Stimulated activated CD8-positive, alpha-beta memory T cell treated with anti-CD3 and anti-CD28 coated beads, Interleukin-4, amount 100 ng/mL, for 24 hours (primary cell): ENCODE measurements at places on chromosomes 3 and 15.

DNA sequence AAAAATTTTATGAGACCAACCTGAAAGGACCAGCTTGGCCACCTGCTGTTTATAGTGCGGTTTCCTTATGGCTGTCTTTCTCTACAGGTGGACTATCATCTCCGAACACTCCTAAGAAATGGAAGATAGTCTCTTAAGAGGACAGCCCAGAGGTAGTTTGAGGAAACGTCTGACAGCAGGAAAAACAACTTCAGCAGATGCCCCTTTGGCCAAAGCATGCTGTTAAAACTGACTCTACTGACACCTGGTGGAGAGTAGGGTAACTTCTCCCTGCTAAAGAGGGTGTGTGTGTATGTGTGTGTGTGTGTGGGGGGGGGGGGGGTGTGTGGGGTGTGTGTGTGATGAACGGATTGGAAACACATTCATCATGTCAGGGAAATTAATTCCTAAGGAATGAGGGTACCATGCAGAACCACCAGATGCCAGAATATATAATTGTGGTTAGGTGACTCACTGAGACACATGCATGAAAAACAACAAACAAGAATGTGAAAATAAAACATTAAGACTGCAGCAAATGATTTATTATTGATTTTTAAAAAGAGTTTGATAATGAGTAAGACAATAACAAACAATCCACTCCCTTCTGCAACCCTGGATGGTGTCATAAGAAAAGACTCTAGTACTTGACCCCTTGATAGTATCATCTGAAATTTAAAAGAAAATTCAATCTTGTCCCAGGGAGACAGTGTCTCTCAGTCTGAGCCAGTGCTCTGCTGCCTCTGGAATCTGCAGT is 256.5 kb downstream of the THRB start:
- DNase-seq, result no peak

DNA sequence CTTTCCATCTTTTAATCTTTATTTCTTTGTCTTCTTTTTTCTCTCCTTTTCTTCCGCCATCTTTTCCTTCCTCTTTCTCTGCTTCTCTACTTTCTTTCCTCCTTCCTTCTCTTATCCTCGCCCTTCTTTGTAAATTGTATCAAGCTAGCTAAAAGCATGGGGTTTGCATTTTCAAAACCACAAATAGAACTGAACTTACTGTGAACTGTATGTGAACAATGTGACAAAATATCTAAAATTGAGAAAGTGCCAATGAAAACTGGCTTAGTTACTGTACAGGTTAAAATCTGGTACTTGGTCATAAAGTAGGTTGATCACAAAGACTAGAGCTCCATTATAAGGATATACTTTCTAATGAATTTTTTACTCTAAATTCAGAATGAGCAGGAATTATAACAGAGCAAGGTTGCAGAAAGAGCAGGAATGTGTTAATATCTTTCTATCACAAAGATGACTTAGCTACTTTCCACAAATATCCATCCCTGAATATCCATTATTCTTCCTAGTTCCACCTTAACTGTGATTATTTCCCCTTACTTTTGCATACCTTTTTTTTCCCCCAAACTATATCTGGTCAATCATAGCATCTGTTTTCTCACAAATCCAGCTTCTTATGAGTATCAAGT is 122.4 kb downstream of the LSAMP start:
- DNase-seq, result no peak

GRCh38 chr3:10459954-10460754 is 45.2 kb downstream of the ATP2B2 start:
- peak; percentile 13 for DNase-seq

- no peak for DNase-seq
Measured at GRCh38 chr15:58918239-58918638, 15.2 kb downstream of the SLTM start.

- DNase-seq, result no peak
Measured at GRCh38 chr3:8743911-8744310, 10.3 kb downstream of the CAV3 start.

GRCh38 chr3:168914662-168915061 is 748.9 kb downstream of the MECOM start:
- no peak for DNase-seq

DNA sequence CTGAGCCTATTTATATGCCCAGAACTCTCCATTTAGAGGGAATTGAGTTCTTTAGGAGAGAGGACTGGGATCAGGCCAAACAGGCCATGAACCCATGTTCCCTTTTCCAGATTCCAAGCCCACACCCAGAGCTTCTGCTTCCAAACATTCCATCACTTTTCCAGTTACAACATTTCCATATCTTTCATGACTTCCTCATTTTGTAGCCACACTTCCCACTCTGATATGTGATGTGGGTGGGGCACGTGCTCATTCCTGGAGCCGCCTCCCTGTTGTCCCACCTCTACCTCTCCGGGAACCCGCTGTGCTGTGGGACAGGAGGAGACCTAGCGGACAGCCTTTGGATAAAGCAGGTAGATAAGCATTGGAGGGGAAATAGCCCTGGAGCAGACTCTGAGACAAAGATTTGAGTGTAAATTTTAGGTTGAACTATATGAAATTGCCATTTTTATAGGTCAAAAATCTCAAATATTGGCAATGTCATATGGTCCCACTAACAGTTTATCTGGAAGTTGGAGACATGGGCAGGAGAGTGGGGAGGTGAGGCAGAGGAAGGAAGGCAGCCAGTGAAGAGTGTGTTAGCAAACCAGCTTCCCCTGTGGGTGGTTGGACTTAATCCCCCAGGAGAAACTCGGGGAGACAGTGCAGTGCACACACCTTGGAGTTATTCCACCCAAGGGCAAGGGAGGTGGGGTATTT is 31.8 kb downstream of the CYP8B1 start:
- no peak for DNase-seq

GRCh38 chr15:63551400-63551799 is 45.8 kb upstream of the FBXL22 start:
- DNase-seq, result no peak

DNA sequence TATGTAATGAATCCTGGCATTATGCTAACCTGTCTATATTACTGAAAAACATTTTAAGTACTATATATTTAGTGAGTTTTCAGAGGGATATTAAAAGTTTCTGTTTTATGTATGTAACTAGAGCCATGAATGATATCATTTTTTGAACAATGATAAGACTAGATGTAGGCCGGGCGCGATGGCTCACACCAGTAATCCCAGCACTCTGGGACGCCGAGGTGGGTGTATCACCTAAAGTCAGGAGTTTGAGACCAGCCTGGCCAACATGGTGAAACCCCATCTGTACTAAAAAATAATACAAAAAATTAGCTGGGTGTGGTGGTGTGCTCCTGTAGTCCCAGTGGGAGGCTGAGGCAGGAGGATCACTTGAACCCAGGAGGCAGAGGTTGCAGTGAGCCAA is 34.1 kb downstream of the DHX36 start:
- no peak for DNase-seq

GRCh38 chr15:80234883-80235282 is 17.1 kb downstream of the CTXND1 start:
- peak; percentile 11 for DNase-seq

GRCh38 chr3:104810896-104811295 is 555.8 kb upstream of the ALCAM start:
- DNase-seq, result no peak

- DNase-seq, result no peak
Measured at GRCh38 chr3:117059067-117059955, 349.7 kb downstream of the TUSC7 start.

GRCh38 chr15:99590913-99591646 is 25.3 kb downstream of the MEF2A start:
- no peak for DNase-seq

GRCh38 chr3:4949004-4949403 is 30.2 kb upstream of the BHLHE40 start:
- DNase-seq, result no peak

GRCh38 chr3:124916837-124917409 is 17.6 kb downstream of the MUC13 start:
- DNase-seq, result no peak

DNA sequence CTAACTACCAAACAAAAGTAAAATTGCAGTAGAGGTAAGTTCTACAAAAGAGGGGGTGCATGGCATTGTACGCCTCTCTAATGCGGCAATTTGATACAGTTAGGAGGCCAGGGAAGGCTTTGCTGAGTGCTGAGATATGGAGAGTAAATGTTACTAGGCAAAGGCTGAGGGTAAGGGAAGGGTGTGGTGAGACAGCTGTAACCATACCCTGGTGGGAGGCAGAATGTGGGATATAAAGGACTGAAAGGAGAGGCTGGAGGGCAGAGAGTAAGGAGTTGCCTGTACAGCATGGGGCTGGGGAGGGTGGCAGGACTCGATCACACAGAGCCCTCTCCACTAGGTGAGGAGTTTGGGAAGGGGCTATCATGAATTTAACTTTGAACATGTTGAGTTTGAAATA is 106.3 kb downstream of the PDCD6IP start:
- DNase-seq, result no peak

DNA sequence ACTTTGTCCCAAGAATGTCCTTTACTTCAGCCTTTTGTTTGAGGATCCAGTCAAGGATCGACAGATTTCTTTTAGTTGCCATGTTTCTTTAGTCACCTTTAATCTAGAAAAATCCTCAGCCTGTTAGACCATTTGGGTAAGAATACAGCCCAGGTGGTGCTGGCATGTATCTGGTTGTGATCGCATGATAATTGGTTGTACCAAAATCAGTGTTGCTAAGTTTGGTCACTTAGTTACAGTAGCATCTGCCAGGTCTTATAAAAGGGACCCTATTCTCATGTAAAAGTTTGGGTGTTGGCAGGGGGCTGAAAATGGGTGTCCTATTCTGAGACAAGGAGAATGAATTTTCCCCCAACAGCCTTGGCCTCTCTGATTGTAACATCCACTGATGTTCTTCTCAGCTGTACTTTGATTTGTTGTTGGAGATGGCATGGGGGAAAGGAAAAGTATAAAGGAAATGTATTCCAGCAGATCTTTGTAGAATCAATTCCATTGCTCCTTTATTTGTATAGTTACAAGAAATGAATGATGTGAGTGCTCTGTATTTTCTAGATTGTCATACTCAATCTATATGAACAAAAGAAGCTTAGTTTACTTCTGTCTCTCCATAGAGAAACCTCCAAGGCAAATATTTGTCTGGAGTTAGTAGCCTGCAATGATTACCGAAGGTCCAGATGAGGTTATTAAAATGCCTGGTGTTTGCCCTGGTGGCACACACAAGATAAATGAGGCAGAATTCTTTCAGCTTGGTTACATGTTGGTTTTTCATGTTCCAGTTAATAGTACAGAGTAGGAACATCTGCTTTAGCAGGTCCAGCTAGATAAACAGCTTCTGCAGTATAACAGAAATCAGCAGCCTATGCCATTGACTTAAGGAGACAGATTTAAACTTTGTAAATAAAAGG is 65.7 kb downstream of the CMTM8 start:
- no peak for DNase-seq

- no peak for DNase-seq
Measured at GRCh38 chr3:58077596-58078285, 69.5 kb downstream of the FLNB start.

DNA sequence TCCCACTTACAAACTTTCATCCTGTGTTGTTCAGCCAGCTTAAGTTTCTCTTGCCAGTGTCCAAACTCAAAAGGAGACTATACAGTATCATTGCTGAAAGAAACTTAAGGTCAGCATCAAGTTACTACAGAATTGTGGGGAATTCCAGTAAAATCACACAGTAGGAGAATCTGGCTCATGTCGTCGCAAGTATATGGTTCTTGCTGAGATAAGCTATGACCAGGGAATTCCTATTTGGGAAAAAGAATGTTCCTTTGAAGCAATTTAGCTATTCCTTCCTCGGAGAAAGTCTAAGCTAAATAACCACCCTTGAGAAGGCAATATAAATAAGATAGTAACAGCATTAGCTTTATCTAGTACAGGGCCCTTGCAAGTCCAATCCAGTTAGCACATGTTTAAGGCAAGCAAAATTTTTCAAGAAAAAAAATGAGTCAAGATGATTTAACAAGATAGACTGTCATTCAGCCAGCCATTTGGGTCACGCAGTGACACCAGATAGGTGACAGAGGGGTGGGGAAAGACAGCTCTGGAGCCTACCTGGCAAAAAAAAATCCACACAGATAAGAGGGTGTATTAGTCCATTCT is 78.2 kb upstream of the THBS1 start:
- DNase-seq, result no peak

DNA sequence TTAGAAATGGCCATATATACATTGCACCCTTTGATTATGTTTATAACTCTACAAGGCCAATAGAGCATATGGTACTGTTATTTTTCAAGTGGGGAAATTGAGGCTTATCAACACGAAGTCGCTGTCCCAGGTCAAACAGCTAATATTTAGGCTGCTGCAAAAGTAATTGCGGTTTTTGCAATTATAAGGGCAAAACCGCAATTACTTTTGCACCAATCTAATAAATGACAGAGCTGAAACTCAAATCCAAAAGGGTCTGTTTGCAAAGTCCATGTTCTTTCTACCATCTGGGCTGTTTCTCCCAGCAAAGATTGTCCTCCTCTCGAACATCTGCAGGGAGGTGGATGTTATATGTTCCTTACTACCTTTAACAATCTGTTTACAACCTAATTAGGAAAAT is 147.2 kb downstream of the CADPS start:
- DNase-seq, result no peak

- DNase-seq, result no peak
Measured at GRCh38 chr3:80017369-80017768, 249.6 kb upstream of the ROBO1 start.

GRCh38 chr3:123997543-123997942 is 5.6 kb upstream of the ROPN1 start:
- no peak for DNase-seq

DNA sequence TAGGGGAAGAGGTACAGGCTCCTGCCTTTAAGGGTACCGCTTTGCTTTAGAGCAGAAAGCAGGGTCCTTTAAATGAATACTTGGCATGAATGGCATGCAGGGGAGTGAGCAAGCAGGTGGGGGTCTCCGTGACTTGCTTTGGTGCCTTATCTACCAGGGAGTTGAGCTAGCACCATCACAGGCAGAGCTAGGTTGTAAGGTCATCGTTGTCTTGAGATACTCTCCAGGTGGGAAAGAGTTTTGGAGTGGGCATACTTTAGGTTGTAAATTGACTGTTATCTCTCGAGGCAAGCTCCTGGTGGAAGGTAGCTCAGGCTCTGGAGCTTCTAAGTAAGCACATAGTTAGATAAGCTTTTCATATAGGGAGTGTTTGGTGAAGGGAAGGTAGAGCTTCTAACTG is 5.6 kb downstream of the GASK1A start:
- DNase-seq, result no peak

DNA sequence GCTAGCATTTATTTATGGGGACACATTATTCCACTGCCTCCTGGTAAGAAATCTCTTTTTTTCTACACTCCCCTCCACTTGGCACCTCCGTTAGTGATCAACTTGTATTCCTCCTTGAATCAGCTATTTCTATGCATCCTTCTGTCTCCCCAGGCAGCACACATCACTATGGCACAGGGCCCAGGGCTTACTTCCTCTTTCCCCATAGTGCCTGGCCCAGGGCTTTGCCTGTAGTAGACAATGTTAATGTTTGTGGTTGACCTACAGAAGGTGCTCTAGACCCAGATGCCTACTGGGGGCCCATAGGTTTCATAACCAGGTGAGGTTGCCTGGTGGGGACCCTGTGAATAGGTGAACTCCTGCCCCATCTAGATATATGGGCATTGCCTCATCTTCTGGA is 44.9 kb downstream of the EPHB1 start:
- DNase-seq, result no peak

GRCh38 chr3:114502204-114502603 is 208.4 kb downstream of the TIGIT start:
- no peak for DNase-seq
